ENCODE measurements at places on chromosomes 5 and 9.

DNA sequence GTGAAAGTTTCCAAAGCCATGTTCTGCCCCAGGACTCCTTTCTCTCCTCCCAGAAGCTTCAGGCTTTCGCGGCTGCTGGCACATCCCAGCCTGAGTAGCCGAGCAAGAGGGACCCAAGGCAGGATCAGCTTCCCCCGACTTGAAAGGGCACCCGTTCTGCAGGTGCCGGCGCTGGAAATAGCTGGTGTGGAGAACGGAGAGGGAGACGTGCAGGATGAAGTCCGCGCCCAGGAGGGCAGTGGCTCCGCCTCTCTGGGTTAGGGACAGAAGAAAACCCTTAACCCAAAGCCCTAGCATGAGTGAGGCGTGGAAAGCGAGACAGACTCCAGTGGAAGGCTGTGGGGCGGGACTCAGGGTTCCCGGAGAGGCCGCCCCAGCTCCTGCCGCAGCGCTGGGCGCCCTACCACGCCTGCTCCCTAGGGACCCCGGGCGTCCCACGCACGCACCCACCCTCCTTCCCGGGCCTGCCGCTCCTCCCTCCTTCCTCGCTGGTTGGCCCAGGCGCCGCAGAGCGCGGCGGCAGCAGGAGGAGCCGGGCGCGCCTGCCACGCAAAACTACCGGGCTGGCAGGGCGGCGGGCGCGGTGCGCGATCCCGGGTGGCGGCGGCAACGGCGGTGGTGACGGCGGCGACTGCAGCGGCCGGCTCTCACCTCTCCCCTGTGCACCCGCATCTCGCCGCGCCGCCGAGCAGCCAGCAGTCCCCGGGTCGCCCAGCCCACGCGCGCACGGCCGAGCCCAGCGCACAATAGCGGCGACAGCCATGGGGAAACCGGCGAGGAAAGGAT lies at the start of gene SLC1A1:
SLC1A1 (plus strand) TSS at position 550 of the 786 bp plus-strand sequence; CDS start at position 762, 212 bp downstream.
- DNase-seq, result peak; percentile 83

GRCh38 chr5:153460421-153460820 lies 30.0 kb upstream of the GRIA1 start:
- DNase-seq, result no peak

DNA sequence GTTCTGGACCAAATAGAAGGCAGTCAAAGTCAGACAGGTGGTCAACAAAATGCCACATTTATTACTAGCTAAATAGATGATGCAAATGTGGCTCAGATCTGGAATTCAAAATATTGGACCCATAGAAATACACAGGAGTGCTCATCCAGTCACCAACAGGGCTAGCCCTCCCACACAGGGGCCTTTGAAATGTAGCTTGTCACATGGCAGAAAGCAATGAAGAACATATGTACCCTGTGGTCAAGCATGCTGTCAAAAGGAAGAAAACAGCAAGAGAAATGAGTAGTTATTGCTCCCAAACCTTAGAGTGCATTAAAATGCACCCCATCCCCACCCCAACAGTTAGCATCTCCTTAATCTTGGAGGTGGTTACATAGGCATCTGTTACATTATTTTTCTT lies 20.9 kb upstream of the CCDC112 start:
- DNase-seq, result no peak

DNA sequence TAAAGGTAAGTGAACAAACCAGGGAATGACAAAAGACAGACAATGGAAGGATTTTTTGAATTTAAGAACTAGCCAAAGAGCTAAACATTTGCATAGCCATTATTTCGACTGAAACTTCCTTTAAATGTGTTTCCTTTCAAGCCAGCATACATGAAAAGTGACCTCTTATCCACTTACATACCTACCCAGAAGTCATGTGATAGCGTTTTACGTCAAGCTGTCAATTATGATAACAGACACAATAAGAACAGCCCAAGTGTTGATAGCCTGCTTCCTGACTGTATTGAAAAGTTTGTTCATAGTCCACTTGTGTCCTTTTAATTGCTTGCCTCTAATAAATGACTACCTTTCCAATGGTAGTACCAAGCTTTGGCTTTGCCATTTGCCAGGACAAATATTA lies 206.0 kb downstream of the NFIB start:
- DNase-seq, result no peak

DNA sequence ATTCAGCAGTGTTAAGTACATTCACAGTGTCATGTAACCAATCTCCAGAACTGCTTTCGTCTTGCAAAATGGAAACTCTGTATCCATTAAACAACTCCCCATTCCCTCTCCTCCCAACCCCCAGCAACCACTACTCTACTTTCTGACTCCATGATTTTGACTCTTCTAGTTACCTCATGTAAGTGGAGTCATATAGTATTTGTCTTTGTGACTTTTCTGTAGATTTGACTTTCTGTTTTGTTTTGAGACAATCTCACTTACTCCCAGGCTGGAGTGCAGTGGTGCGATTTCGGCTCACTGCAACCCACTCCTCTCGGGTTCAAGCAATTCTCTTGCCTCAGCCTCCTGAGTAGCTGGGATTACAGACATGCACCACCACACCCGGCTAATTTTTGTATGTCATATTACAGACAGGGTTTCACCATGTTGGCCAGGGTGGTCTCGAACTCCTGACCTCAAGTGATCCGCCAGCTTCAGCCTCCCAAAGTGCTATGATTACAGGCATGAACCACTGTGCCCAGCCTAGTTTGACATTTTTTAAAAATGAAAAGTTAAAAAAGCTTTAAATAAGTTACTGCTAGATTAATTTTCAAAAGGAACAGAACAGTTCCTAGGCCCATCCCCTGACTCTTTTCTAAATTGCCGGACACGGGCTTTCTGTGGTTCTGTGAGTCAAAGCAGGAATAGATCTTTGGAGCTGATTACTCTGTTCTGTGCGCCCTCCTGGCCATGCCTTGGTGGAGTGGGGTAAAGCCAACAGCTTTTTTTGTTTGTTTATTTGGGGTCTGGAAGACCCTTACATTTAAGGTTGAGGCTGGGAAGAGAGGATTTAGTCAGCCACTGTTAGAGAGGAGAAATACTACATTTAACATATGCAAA lies 59.3 kb downstream of the RALGPS1 start:
- DNase-seq, result no peak

GRCh38 chr9:132230605-132231004 lies 68.7 kb downstream of the NTNG2 start:
- no peak for DNase-seq

DNA sequence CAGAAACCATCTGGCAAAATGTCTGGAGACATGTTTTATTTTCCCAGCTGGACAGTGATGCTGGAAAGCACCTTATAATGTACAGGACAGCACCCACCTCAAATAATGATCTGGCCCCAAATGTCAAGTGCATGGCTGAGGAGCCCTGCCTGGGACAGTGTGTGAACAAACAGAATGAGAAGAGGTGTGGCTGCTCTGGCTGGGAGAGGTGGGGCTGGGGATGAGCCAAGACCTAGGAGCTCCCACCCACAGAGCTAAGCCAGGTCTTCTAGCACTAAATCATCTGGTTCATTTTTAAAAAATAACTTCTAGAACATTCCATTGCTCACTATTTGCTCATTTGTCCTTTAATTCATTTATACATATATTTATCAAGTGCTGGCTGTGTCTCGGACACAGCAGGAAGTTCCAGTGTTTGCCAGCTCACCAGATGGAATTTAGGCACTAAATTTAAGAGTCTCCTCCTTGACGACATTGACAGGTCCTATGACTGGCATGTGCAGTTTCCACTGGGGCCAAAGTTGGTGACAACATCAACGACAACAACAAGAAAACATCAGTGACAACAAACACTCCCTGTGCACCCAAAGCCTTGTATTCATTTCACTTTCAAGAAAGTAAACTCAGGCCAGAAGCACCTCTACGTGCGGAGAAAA lies 59.1 kb downstream of the GTF3C4 start:
- DNase-seq, result no peak

- DNase-seq, result no peak
Observed at GRCh38 chr9:94289691-94290090, 30.6 kb downstream of the ZNF169 start.

- peak; percentile 75 for DNase-seq
Observed at GRCh38 chr5:138936225-138936967, 61.3 kb upstream of the LRRTM2 start.

GRCh38 chr9:1018121-1018520 lies 32.0 kb upstream of the DMRT2 start:
- no peak for DNase-seq

DNA sequence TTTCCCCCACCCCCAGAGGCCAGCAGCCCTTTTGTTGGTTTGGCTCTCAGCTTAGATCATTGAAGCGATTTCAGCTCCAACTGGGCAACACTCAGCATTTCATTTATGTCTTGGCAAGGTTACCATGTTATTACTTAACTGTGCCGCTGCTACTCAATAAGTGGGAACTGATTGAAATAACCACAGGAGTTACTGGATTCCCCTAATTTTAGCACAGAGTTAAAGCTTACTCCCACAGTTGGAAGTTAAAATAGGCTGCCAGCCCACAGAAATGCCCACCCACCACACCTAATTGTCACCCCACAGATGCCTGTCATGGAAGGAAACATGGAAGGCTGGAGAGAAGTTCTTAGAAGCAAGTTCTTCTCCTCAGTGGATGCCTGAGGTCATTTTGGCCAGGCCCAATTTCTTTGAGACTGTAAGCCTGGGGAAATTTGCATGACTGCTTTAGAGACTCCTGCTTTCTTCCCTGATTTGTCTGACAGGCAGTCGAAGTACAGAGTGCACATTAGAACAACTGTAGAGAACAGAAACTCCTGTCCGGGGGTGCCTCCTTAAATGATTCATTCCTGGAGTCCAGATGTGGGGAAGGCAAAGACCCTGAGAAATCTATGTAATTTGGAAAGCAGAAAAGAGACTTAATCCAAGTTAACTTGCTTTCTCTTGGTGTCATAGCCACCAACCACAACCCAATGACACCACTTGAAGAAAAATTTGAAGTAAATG lies 370.0 kb downstream of the ZSWIM6 start:
- no peak for DNase-seq

GRCh38 chr9:81477669-81478068 lies 211.7 kb downstream of the TLE1 start:
- DNase-seq, result no peak

- DNase-seq, result no peak
Observed at GRCh38 chr5:130290219-130290618, 386.0 kb downstream of the CHSY3 start.

DNA sequence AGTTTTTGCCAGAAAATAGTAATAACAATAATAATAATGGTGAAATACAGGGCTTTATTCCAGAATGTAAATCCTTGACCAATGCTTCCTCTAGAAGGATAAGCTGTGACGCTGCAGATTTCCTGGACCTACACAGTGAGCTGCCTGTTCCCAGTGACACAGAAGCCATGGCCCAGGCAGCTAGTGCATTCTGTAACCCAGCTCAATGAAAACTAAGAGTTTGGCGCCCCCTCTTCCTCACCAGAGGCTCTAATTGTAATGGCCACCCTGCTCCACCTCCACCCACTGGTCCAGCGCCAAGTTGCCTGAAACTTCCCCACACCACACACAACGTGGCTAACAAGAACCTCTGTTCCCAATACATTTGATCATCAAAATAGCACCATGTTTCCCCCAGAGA lies 248.1 kb downstream of the CETN3 start:
- DNase-seq, result peak; percentile 78

- DNase-seq, result no peak
Observed at GRCh38 chr5:147485046-147485445, 24.8 kb downstream of the DPYSL3 start.

- peak; percentile 39 for DNase-seq
Observed at GRCh38 chr5:179194201-179194910, 134.2 kb downstream of the ZNF354C start.

DNA sequence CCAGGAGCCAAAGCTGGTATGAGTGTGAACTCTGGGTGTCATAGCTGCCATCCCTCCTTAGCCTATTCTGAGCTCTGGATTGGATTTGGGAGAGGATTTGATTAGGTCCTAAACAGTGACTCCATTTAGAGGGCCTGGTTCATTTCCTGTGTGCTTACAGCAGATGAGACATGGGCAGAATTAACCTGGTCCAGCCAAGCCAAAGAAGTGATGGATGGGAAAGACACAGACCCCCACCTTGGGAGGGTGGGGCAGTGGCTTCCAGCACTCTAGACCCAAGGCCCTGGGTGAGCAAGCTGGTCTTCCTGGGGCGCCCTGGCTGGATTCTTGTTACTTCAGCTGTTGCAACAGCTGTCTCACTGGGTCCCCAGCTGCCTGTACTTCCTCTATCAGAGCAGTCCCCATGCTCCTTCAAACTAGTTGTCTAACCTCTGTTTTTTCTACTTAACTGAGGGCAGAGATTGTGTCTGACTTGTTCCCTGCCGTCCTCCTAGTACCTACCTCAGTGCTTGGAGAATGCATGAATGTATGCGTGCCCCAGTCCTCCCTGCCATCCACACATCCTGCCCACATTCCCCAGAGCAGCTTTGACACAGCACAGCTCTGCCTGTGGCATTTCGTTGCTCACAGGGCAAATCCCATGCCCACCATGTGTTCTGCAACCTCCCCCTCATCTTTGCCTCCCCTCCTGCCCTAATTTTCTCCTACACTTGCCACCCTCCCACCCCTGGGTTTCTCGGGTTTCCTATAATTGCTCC lies 115.9 kb downstream of the RGS3 start:
- DNase-seq, result peak; percentile 59

- DNase-seq, result peak; percentile 78
Observed at GRCh38 chr5:35777358-35778087, 79.2 kb upstream of the IL7R start.

- DNase-seq, result no peak
Observed at GRCh38 chr9:118038713-118039112, 334.5 kb downstream of the TLR4 start.

- DNase-seq, result no peak
Observed at GRCh38 chr5:84287951-84288350, 96.7 kb downstream of the EDIL3 start.

DNA sequence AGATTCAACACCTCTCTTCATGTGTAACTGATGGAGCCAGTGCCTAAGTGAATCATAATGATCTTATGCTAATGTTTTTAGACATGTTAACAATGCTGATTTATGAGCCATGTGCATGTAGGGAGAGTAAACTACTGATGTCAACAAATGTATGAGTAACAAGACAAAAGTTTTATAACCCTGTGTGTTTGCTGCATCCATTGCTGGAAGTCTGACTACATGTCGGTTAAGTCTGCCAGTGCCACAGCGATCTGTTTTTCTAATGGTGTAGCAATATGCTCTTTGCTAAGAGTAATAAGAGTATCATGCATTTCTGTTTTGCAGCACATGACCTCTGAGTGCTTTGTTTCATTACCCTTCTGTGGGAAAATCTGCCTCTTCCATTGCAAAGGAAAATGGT lies 26.4 kb upstream of the TMOD1 start:
- no peak for DNase-seq
